SJCRH30 (cell line): ENCODE measurements at places on chromosomes 6 and 20. TPM values are rescaled to one million over a fixed set of nuclear protein-coding genes. Genes with fewer than 3 reads are reported as not detected.
A peak's percentile ranks its signal among the peaks of the same experiment; 100 is the strongest.

DNA sequence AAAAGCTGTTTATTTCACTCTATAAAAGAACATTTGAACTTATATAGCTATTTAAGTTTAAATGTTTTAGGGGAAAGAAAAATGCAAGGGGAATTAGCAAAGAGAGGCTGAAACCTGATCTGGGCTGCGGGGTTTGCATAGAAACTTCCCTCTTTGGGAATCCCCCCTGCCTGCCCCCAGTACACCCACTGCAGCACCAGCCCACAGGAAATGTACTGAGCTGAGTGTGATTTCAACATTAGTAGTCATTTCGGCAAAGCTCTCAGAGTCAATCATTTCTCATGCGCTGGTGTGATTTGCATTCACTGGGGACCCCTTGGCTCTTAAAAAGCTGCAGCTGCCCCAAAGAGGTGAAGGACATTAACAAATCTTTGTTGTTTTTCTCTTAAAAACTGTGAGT, 859.4 kb downstream of the MAFB start:
- H3K4me3 ChIP-seq: no peak overlapping the region
- peak; percentile 11 for DNase-seq
- no peak overlapping the region for H3K27ac ChIP-seq

Gene RSPH9
- not detected in 2 replicates for total RNA-seq

DNA sequence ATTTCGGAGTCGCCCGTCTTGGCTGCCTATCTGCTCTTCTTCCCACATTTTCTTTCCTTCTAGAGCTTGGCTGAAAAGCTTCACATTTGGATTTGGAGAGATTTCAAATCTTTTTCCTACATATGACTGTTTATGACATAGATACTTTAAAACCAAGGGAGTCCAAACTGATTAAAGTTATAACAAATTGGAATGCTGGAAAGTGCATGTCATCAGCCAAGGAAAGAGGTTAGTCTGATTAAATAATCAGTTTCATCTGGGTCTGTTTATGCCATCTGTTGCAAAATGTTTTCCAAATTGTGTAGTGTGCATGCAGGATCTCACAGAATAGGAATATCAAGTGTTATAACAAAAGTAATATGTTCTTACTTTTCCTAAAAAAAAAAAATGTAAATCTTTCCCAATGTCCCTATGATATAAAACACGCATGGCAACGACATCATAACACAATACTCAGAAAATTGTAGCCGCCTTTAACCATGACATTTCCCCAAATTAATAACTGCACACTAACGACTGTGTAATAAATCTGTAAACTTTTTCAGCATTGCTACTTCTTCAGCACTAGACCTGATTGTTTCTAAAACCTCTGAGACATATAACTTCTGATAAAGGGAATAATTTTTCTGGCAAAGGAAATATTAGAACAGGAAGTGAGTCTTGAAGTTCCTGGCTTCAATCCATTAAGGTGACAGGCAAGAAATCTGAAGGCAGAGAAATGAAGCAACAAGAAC, 230.2 kb upstream of the FOXQ1 start:
- no peak overlapping the region for H3K4me3 ChIP-seq
- no peaks in the 10 kb centered on the region for H3K27me3 ChIP-seq
- no peaks in the 10 kb centered on the region for H3K36me3 ChIP-seq
- no peak overlapping the region for H3K27ac ChIP-seq
- no peak for DNase-seq

- no peaks in the 10 kb centered on the region for H3K36me3 ChIP-seq
- H3K27ac ChIP-seq: no peak overlapping the region
- DNase-seq: no peak
- no peaks in the 10 kb centered on the region for H3K4me1 ChIP-seq
- no peak overlapping the region for H3K4me3 ChIP-seq
Measured at GRCh38 chr6:24148154-24148570, 22.1 kb downstream of the NRSN1 start.

Gene SLC13A3
- not detected in 2 replicates for total RNA-seq

- H3K4me1 ChIP-seq: no peaks in the 10 kb centered on the region
- no peak for DNase-seq
- no peaks in the 10 kb centered on the region for H3K36me3 ChIP-seq
- H3K27ac ChIP-seq: no peak overlapping the region
Measured at GRCh38 chr6:37005827-37006567, 542 bp downstream of the FGD2 start.

DNA sequence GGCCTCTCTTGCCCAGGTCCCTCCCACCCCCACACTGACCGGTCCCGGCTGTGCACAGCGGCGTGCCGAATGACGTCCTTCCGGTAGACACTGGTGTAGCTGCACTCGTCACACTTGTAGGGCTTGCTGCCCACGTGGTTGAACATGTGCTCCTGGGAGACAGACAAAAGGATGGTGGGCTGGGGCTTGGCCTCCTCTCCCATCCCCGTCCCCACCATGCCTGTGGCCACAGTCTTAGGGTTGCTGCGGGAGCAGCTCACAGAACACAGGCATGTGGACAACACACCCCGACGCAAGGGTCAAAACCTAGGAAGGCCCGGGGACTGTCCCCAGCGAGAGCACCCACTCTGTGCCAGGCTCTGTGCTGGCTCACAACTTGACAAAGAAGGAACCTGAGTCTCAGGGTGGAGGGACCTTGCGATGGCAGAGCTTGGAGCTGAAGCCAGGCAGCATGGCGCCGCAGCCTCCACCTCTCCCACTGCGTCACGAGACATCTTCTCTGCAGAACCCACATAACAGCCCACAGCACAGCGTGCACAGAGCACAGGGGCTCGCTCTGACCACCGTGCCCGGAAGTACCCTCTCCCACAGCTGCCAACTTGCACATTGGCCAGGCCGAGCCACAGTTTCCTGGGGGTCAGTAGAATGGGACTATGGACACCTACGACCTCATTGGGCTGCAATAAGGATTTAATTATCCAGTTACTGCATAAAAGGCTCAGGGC, 9.8 kb downstream of the ZNF335 start:
- DNase-seq: no peak
- no peaks in the 10 kb centered on the region for H3K27me3 ChIP-seq
- no peak overlapping the region for H3K4me3 ChIP-seq
- H3K27ac ChIP-seq: no peak overlapping the region
- peaks cover 61% of the 10 kb centered on the region for H3K36me3 ChIP-seq

GRCh38 chr20:23157734-23158133, 71.6 kb upstream of the CD93 start:
- peaks cover 44% of the 10 kb centered on the region for H3K4me1 ChIP-seq
- no peak overlapping the region for H3K4me3 ChIP-seq
- H3K27me3 ChIP-seq: no peaks in the 10 kb centered on the region
- no peaks in the 10 kb centered on the region for H3K36me3 ChIP-seq
- no peak overlapping the region for H3K27ac ChIP-seq
- no peak for DNase-seq

GRCh38 chr6:45844986-45845385, 170.7 kb downstream of the CLIC5 start:
- no peaks in the 10 kb centered on the region for H3K27me3 ChIP-seq
- no peak for DNase-seq
- H3K4me3 ChIP-seq: no peak overlapping the region
- no peak overlapping the region for H3K27ac ChIP-seq

- no peak overlapping the region for H3K4me3 ChIP-seq
- H3K27ac ChIP-seq: no peak overlapping the region
- H3K27me3 ChIP-seq: no peaks in the 10 kb centered on the region
- DNase-seq: no peak
Measured at GRCh38 chr20:17457079-17457478, 74.1 kb downstream of the BFSP1 start.

Gene FOXF2
- 2.8 and 3.7 TPM in 2 replicates for total RNA-seq
